NCI-H226 (cell line): ENCODE measurements at places on chromosomes 1 and 21.

GRCh38 chr1:221908573-221908972, 166.7 kb upstream of the DUSP10 start:
- DNase-seq = no peak

GRCh38 chr1:176963181-176963580, 201.3 kb downstream of the ASTN1 start:
- DNase-seq = no peak

DNA sequence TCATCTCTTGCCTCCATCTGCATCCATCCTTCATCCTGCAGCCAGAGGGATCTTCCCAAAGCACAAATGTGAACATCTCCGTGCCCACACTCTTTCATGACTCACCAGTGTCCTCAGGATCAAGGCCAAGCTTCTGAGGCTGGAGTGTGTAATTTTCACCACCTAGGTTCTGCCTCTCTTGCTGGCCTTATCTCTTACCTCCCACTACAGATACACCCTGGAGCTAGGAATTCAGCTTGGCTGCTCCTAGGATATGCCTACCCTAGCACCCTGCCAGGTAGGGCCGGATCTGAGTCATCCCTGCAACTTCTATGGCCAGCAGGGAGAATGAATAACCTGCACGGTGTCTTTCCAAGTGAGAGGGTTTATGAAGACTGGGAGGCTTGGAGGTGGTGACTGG, 208.7 kb upstream of the CSF3R start:
- DNase-seq = peak; percentile 80

GRCh38 chr1:235923466-235924021, 56.8 kb upstream of the LYST start:
- DNase-seq = no peak

DNA sequence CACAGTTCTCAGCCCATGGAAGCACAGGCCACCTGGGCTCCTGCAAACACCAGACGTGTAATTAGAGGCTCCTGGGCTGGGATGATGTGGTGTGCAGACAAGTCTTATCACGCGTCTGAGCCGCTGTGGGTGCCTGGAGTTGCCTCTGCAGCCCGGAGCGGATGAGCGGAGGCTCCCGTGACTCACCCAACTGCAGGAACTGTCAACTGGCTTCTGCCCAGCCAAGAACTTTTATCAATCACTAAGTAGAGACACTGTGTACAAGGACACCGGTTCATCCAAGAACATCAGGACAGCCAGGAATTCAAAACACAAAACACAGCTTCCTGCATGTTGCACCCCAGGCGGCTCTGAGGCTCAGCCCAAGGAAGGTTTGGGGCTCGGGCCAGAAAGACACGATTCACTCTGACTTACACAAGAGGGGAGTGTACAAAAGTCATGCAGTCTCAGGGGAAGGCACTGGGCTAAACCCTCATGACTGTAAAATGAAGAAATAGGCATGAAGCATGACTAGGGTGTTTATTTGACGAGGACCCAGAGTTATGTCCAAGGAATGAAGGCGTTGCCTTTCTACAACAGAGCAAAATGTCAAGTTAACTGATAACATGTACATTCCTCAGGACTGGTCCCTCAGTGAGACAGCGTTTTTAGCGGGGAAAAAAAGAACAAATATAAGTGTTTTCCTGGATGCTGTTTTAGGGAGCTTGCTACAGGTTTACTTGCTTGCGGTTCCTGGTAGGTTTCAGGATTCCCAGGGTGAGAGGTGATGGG, 21.1 kb downstream of the ERRFI1 start:
- peak; percentile 99 for DNase-seq

DNA sequence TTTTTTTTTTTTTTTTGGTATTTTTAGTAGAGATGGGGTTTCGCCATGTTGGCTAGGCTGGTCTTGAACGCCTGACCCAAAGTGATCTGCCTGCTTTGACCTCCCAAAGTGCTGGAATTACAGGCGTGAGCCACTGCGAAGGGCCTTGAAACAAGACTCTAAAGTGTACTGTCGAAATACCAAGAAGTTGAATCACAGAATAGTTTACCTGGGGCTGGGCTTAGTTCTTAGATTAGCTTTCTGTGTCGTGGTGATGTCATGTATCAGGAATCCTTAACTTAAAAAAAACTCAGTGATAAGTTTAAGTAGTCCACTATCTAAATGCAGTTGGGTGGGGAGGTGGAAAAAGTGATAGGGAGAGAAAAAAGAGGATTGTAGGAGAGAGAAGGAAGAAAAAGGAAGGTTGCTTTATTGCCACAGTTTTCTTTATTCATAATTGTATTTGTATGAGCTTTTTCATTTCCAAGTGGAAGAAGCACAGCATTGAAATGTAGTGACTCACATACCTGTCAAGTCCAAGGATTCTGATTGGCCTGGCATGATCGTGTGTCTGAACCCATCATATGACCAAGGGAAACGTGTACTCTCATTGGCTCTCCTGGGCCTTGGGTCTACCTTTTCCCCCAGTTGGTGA, 13.4 kb downstream of the ITSN1 start:
- peak; percentile 98 for DNase-seq

GRCh38 chr1:183845681-183846080, 40.8 kb downstream of the RGL1 start:
- no peak for DNase-seq

GRCh38 chr1:37946703-37947360, at the start of gene INPP5B:
Gene INPP5B, minus strand, starts transcription at chr1:37947053. Its CDS starts 745 bp downstream, at chr1:37946308.
- DNase-seq = peak; percentile 48

GRCh38 chr1:2427976-2428375, 15.6 kb upstream of the PEX10 start:
- no peak for DNase-seq
